ENCODE measurements at places on chromosomes 11 and 22. TPM values are rescaled to one million over a fixed set of nuclear protein-coding genes. Genes with fewer than 3 reads are reported as not detected.

DNA sequence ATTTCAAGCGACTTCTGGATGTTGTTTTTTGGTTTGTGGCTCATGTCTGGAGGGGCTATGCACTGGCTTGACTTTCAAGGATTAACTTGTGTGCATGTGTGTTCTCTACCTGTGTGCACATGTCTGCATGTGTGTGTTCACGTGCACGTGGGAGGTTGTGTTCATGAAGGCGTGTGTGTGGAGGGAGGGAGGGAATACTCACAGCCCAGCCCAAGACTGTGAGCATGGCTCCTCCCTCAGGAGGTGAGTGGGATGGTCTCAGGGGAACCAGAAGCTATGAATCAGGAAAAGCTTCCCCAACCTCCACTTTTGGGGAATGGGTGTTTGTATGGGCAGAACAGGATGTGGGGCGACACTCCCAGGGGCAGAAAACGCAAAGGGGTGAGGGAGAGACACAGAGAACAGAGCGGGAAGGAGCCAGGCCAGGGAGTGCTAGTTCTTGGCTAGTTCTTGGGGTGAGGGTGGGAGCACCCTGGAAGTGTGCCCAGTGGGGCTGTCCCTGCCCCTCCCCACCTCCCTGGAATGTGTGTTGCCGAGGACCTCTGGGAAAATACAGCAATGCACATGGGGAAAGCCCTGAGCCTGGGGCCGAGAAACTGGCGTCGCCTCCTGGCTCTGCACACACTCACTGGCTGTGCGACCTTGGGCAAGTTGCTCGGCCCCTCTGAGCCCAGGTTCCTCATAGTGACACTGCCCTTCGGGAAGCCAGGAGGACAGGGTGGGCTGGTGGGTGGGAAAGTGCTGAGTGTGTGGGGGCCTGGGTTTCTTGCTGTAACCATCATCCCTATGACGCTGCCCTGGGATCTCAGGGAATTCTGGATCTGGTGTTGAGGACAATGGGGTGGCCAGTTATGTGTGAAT is 16.9 kb upstream of the ALX4 start:
- DNase-seq = no peak

DNA sequence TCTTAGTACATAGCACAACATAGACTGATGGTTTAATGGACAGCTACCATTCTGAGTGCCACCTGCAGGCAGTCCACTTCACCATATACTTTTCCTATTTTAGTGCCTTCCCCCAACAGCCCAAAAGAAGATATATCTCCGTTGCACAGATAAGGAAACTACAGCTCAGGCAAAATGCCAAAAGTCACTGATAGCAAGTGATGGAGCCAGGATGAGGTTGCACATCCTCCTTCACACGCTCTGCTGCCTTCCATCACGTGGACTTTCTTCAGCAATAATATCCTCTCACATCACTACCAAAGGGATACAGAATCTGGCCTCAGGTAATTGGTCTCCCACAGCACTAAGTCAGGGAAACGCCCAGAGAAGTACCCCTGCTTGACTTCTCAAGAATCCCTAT is 7.5 kb downstream of the TCF20 start:
- DNase-seq = no peak

DNA sequence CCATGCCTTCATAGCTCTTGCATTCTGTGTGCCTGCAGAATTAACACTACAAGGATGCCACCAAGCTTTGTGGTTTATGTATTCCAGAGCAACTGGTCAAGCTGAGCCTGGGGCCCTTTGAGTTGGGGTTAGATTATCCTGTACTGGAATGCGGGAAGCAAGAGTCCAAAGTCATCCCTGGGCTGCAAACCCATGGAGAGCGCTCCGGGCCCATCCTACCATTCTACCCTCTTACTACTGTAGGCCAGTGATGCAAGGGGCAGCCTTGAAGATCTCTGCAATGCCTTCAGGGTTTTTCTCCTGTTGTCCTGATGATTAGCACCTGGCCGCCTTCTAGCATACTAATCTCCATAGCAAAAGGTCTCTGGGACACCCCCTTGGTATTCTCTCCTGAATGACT is 51.3 kb downstream of the TUG1 start:
- no peak for DNase-seq

- DNase-seq = no peak
These were observed 1.3 kb downstream of the SSH3 start for GRCh38 chr11:67304511-67305113.

- DNase-seq = no peak
These were observed 70.1 kb upstream of the PICALM start for GRCh38 chr11:86138958-86139357.

CARNS1 gene
- 4.6 TPM for total RNA-seq

CD3E gene
- total RNA-seq = 0.42 TPM

OR8U1 gene
- total RNA-seq = not detected

SCGB1A1 gene
- total RNA-seq = not detected
